ENCODE measurements at places on chromosomes 6 and 20.

DNA sequence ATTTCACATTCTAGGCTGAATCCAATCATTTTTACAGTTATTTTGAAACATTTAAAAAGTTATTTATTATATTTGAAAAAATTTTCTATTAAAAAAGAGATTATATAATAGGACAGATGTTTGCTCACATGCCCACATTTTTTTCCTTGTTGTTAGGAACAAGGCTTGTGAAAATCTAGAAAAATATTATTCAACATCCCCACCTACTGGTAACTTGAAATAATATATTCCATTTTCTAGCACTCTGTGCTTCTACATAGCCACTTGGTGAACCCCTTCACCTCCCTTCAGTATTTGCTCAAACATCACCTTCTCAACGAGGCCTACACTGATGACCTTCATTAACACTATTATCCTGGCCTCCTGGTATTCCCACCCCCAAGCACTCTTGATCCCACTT is 18.3 kb upstream of the GPRC6A start:
- no peak for DNase-seq

- DNase-seq = no peak
These were observed 136.5 kb downstream of the SMOC2 start for GRCh38 chr6:168577496-168577895.

DNA sequence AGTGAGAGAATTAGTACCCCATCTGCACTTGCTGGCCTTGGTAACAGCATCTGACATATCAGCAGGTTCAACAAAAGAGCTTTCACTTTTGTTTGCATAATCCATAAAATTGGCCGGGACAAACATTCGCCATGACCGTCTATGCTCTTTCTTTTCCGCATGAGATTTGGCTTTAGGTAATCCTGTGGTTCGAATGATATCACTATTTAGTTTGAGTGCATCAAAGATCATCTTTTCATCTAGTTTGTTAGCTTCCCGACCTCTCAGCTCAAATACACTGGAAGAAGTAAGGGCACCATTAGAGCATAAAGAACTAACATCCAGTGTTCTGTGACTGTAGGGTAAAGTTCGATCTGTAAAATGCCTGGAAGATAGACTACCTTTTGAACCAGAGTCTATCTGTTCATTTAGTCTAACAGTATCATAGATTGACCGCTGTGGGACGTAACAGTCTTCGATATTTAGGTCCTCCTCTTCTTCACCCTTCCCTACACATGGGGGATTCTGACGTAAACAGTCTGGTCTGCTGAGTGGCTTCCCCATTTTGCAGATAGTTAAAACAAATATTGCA is 101.6 kb downstream of the DST start:
- no peak for DNase-seq

DNA sequence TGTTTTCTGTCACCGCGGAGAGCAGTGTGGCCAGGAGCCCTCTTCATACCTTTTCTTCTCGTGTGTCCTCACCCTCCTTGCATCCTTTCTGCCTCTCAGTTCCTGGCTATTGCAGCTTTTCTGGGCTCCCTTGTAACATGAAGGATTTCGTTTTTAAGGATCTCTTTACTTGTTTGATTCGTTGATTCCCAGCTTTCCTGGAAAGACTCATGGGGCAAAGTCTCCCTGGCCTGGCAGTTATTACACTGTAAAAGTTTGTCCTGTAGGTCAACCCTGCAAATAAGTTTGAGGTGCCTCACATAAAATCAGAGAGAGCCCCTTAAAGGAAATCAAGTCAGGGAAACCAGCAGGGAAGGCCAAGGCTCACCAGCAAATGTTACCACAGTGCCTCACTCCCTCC is 70.1 kb downstream of the ISM1 start:
- DNase-seq = no peak

DNA sequence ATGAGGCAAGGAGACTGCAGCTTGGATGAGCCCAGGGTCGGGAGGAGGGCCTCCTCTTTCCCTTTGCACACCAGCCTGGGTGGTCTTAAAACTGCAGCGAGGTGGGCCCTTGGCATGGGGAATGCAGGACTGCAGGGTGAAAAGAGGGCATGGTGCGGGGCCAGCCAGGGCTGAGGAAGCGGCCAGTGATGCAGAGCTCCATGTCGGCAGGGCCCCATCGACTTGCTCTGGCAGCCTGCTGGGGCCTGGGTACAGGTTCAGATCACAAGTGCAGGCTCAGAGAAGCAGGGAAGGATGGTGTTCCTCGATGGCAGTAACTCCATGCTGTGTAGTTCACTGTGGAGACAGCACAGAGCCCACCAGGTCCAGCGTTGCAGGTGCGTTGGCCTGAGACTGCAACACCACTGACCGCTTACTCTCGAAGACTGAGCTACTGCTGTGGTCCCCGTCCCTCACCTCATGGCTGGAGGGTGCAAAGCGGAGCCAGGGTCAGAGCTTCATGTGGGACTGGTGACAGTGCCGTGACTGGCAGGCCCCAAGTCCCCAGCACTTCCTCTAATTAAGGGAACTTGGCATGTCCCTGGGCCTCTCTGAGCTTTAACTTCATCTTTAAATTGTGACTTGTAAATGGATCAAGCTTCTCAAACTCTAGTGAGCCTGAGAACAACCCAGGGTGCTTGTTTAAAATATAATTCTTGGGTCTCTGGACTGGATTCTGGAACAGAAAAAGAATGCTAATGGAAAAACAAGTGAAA is 223.2 kb downstream of the SYNDIG1 start:
- DNase-seq = no peak

DNA sequence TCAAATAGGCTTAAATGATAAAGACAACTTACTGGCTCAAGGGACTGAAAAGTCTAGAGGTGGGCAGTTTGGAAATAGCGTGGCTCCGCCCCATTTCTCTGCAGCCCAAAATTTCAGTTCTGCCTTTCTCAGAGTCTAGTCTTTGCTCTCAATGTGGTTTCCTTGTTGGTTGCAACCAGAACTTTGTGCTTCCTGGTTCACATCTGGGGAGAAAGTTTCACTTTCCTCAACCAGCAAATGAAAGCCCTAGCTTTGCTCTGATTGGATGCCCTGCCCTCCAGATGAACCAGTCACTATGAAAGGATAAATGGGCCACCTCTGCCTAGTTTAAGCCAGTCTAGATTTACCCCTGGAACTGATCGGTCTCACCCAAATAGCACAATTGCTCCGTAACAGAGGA is 14.9 kb downstream of the SYCP2L start:
- no peak for DNase-seq

DNA sequence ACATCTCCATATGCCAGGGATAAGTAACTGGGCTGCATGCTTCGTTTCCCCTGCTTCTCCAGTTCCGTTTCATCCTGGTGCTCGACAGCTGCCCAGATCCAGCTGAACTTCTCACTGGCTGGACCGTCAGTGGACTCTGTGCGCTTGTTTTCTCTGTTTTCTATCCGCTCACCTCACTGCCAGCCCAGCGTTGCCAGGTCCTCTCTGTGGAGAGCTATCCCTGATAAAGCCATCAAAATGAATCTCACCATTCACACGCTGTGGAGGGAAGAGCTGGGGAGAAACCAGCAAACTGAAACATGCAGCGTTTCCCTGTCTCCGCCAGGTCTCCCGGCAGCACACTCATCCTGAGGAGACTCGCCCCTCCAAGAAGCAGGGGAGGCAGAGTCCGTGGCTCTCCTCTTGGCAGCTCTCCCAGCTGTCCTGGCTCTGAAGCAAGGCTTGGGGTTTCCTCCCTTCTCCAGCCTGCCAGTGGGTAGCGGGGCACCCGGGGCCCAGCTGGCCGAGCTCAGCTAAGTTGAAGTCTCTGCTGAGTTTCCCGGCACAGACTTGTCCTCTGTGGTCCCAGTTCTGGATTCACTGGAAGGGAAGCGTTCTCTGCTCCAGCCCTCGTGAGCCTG is 160.9 kb downstream of the DTNBP1 start:
- no peak for DNase-seq
